Right forelimb (tissue), 1 donor: ENCODE measurements at places on chromosomes 5 and 9.

DNA sequence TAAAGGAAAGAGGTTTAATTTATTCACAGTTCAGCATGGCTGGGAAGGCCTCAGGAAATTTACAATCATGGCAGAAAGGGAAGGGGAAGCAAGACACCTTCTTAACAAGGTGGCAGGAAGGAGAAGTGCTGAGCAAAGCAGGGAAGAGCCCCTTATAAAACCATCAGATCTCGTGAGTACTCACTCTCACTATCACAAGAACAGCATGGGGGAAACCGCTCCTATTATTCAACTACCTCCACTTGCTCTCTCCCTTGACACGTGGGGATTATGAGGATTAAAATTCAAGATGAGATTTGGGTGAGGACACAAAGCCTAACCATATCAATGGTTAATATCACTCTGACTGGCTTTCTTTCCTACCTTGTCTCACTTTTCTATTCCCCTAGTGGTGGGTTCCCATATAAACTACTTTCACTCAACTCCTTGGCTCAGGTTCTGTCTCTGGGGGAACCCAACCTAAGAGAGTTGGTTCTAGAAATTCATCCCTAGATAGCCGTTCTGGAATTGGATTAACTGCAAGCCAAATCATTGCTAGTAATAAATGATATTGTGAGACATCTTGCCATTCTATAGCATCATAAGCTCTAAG is 749.8 kb upstream of the GRAMD2B start:
- no peak for DNase-seq

- DNase-seq: no peak
Observed at GRCh38 chr9:124621371-124622328, 114.5 kb upstream of the NR5A1 start.

GRCh38 chr9:69932901-69933300 is 110.7 kb upstream of the MAMDC2 start:
- no peak for DNase-seq

GRCh38 chr5:2879701-2880100 is 128.2 kb upstream of the IRX2 start:
- DNase-seq: no peak

GRCh38 chr5:62631909-62632580 is 53.4 kb downstream of the LRRC70 start:
- no peak for DNase-seq

- DNase-seq: no peak
Observed at GRCh38 chr5:16437977-16438376, 27.6 kb downstream of the ZNF622 start.

DNA sequence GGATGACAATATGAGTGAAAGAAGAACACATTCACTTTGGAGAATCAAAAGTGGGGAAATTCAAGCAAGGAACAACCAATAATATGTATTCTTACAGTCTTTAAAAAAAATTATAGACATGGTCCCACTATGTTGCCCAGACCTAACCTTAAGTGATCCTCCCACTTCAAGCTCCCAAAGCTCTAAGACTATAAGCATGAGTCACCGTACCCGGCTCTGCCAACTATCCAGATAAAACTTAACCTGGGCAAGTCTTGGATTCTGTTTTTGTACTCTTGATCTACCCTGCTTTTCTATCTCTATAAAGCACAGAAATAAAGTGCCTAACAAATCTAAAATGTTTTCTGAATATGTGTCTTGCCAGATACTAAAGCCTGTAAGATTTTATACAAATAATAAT is 30.9 kb downstream of the CEMIP2 start:
- no peak for DNase-seq
